ENCODE measurements at places on chromosomes 2 and 18.

DNA sequence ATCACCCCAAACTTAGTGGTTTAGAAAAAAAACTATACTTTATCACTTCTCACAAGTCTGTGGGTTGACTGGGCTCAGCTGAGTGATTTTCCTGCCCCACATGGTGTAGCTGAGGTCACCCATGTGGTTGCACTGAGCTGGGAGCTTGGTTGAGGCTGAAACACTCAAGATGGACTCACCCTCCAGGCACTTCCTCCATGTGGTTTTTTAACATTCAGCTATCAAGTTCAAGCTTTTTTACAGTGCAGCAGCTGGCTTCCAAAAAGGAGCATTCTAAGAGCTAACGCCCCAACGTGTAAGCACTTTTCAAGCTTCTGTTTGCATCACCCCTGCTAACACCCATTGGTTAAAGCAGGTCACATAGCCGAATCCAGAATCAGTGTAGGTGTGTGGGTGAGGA is 105.9 kb upstream of the CREB1 start:
- no peak for DNase-seq

GRCh38 chr2:8447610-8448221 is 234.1 kb upstream of the ID2 start:
- no peak for DNase-seq

DNA sequence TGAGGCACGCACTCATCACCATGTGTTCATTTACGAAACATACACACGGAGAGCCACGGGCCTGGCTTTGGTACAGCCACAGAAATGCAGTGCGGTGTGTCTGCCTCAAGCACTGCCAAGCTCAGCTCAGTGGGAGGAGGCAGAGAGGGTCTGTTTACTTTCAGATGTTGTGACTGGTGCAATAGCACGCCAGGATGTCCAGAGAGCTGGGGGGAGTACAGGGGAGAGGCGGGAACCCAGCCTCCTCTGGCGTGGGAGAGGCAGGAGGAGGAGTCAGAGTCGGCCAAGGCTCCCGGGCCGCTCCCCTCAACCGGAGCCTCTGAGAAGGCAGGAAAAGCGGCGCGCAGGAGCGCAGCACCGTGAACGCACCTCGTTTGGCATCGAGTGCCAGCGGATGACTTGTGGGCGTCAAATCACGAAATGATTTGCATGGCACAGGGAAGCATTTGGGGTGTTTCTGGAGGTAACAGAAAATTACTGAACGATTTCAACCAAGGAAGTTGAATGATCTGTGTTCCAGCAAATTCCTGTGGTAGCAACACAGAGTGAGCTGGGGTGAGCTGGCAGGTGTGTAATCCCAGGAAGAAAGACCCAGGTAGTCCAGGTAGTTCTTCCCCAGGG is 143.0 kb downstream of the ZNF516 start:
- no peak for DNase-seq

DNA sequence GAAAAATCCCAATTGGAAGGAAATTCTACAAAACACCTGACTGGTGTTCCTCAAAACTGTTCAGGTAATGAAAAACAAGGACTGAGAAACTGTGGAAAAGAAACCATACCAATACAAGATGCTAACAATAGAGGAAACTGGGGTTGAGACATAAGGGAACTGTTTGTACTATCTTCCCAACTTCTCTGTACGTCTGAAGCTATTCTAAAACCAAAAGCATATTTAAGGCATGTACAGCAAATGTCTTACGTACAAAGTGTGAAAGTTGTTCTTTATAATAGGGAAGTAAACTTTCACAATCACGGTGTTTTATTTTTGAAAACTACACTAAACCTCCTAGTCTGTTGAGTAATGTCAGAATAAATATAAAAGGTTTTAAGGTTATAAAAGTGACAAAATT is 776.1 kb upstream of the RAB6C start:
- DNase-seq: no peak

- no peak for DNase-seq
Measured at GRCh38 chr2:240405133-240405532, 30.3 kb upstream of the GPC1 start.
